Activated CD4-positive, alpha-beta T cell treated with anti-CD3 and anti-CD28 coated beads, Interleukin-2, amount 50 U/mL, for 1 hour (primary cell): ENCODE measurements at places on chromosomes 4 and X.

DNA sequence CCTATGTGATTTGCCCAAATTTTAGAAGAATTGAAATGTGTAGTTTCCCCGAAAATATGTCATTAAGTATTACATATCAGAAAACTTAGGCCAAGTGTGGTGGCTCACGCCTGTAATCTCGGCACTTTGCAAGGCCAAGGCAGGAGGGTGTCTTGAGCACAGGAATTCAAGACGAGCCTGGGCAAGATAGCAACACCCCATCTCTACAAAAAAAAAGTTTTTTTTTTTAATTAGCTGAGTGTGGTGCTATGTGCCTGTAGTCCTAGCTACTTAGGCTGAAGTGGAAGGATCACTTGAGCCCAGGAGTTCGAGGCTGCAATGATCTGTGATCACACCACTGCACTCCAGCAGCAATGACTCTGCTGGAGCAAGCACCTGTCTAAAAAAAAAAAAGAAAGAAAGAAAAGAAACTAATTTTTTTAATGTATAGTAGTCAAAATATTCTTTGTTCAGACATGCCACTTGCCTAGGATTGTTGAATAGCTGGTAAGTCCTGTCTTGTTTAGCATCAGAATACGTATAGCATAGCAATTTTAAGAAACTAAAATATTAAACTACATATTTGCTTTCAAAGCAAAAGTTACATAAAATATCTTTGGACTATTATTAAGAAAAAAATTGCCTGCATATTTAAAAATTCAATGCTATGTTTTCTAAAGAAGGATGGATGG, 40.1 kb upstream of the GAB1 start:
- DNase-seq, result no peak

GRCh38 chr4:154692304-154692818, 51.4 kb upstream of the LRAT start:
- no peak for DNase-seq

- DNase-seq, result no peak
These were observed 67.4 kb downstream of the IRF2 start for GRCh38 chr4:184406958-184407391.

- no peak for DNase-seq
These were observed 42.2 kb upstream of the HMGB3 start for GRCh38 chrX:150940844-150941495.

DNA sequence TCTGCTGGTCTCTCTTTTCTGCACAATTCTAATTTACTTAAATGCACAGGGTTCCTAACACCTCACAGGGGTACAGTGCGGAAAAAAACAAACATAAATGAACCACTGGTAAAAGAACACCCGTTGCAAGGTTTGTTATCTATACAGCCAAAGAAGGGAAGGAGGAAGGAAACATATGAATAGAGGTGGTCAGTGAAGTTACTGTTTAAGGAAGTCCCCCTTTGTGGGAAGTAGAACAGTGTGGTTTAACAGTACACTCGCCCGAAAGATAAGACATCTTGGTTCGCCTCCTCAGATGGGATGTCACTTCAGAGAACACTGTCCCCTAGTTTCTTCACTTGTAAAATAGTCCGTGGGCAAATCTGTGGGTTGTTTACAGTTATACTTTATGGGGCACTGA, 57.5 kb downstream of the TEC start:
- no peak for DNase-seq

DNA sequence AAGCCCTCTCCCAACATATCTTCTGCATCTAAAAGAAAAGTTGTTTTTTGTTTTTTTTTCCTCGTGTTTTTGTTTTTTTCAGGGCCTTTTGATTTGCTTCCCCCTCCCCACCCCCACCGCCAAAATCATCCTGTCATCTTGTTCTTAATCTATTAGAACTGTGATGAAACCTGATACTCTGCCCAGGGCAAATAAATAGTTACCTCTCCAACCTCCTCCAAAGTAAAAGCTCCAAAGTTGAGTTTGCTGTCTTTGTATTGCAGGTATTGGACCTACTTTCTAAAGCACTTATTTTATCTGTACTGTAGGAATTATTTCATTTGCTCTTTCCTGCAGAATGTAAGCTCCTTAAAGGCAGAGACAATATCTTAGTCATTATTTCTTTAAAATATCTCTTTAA, 172.9 kb downstream of the SOWAHB start:
- DNase-seq, result no peak

DNA sequence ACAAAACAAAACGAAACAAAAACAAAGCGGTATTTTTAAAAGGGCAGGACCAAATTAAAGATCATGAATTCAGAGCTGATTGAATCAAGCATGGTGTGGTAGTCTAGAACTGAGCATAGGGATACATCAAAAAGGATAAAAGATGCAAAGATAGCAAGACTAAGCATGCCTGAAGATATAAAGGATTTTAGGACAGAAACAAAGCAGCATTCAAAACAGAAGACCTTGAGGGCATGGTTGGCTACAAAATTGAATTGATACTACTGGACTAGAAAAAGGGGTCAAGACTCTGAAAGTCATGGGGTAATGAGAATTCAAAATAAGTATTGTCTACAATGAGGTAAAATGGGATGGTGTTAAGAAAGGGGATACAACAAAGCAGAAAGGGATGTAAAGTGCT, 41.6 kb downstream of the RAB33A start:
- no peak for DNase-seq

- DNase-seq, result no peak
These were observed 37.8 kb downstream of the WWC2 start for GRCh38 chr4:183136855-183137254.

DNA sequence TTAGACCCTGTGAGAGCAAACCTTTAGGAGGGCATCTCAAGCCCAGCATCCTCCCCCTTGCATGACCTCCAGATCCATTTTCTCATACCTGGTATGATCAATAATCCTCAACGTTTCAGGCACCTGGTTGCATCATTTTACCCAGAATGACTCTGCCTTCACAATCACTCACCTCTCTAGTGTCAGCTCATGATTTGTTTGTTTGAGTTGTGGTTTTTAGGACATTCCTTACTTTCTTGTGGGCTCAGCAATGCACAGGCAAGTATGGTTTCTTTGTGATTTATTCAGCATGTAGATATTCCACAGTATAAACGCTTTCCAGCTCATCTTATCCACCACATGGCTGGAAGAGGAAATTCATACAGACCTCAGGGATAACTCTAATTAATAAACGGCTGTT, 93.6 kb upstream of the CPEB2 start:
- DNase-seq, result no peak

- no peak for DNase-seq
These were observed 36.5 kb upstream of the TFDP3 start for GRCh38 chrX:133254666-133255065.

GRCh38 chr4:140256941-140257340, 103.0 kb upstream of the MAML3 start:
- no peak for DNase-seq

- no peak for DNase-seq
These were observed 24.6 kb upstream of the PDLIM3 start for GRCh38 chr4:185559915-185560281.

GRCh38 chr4:140037353-140038030, 116.5 kb downstream of the MAML3 start:
- no peak for DNase-seq

DNA sequence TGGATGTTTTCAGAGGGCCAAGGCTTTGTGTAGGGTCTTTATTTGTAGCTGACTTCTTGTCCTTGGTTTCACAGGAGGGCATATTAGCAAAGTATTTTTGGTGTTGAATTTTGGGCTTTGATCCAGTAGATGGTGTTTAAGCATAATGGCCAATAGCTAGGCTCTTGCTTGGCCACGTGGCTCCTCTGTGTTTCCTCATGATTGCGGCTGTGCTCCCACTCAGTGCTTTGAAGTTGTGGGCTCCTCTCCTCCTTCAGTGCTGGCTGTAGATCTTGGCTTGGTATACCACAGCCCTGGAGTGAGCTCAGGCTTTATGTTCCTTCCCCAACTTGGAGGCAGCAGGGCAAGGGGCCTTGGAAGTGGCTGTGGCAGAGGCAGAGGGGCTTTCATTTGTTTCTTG, 107.2 kb upstream of the CENPE start:
- DNase-seq, result no peak

GRCh38 chr4:43163101-43163792, 270.7 kb downstream of the GRXCR1 start:
- DNase-seq, result no peak

DNA sequence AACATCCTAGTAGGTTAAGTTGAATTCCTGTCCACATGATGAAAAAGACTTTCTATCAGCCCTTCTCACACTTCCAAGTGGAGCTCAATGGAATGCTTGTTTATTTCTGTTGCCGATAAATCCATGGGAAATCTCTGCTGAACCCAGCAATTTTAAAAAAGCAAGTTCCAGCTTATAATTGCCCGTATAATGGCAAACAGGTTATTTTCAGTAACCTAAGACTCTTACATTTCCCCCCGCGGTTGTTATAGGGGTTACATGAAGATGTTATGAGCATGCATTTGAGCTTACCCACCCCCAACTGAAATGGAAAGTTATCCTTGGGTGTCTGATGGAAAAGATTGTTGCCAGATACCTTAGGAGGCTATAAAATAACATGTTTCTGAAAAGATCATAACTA, 136.2 kb downstream of the PALLD start:
- no peak for DNase-seq

GRCh38 chr4:122583906-122584305, 37.0 kb downstream of the IL21 start:
- no peak for DNase-seq

DNA sequence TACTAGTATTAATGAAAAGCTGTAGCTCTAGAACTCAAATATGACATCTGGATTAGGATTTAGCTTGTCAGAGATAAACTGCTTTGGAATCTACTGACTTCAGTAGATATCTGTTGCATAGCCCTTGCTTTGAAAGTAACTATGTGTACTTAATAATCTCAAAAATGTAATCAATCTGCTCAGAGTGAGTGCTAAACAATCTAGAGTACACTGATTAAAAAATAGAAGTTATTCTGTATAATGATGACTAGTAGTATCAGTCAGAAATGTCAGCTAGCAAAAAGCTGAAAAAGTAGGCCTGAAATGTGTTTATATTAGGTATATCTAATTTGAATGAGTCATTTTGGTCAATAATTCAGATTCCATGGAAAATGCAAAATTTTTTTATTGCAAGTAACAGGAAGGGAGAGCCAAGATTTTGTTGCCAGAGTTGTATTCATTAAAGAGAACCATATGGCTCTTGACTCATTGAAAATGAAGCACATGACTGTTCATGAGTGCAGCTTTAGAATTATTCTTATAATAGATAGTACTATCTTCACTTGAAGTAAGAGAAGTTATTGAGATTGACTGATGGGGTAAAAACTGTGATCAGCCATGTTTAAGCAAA, 20.0 kb downstream of the CLCN3 start:
- no peak for DNase-seq

GRCh38 chr4:4912155-4912554, 52.7 kb downstream of the MSX1 start:
- DNase-seq, result no peak

DNA sequence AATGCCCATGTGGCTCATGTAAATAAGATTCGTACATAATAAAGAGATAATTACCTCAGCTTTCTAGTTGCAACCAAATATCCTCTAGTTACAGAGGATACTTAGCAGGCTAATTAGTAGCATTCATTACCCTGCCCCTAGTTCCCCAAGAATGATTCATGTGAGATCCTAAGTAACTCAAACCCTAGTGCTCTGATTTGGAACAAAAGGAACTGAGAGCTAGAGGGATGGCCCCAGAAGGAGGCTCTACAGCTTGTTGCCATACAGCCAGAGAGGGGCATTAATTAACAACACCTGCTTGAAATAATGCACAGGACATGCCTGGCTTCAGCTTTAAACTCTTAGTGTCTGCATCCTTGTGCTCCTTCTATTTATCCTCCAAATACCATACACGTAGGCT, 32.6 kb upstream of the CBR4 start:
- no peak for DNase-seq

- DNase-seq, result no peak
These were observed 8.8 kb upstream of the NKX1-1 start for GRCh38 chr4:1414831-1415680.

- no peak for DNase-seq
These were observed 38.6 kb downstream of the COL4A6 start for GRCh38 chrX:108399418-108400165.

DNA sequence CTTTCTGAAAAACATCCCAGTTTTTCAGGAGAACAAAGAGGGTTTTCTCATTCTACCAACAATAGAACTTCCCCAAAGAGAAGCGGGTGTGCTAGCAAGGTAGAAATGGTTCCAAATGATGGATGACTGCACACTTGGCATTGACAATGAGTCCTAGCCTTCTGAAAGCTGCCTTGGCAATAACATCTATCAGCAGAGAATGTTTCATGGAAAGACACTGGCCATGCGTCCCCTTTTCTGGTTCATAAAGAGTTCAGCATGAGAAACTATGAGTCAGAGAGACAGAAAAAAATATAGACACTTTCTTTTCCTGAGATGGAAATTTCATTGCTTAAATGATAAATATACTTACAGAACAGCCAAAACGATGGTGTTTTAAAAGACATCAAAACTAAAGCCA, 236.9 kb upstream of the PRKX start:
- DNase-seq, result no peak

- DNase-seq, result no peak
These were observed 48.3 kb downstream of the CLCN5 start for GRCh38 chrX:49970674-49971073.

- no peak for DNase-seq
These were observed 157.3 kb upstream of the TET2 start for GRCh38 chr4:104989371-104989770.

DNA sequence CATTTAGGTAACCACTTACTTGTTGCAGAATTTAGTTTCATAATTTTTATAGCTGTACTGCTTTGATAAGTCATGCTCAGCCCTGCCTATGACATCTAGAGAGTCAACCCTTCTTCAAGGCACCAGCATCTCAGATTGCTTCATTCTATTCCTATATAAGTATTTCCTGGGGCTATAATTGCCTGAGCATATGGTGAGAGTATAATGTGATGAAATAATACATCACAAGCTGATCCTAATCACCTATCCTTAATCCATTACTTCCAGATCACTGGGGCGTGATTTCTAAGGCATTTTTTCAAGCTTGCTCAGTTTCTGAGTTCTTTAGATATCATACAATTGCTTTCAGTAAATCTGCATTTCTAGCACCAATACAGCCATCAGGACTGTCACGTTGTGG, 200.0 kb upstream of the NPY2R start:
- no peak for DNase-seq

GRCh38 chr4:78343682-78344081, 207.9 kb upstream of the ANXA3 start:
- DNase-seq, result no peak

GRCh38 chrX:68834371-68835103, 5.7 kb downstream of the EFNB1 start:
- DNase-seq, result no peak

DNA sequence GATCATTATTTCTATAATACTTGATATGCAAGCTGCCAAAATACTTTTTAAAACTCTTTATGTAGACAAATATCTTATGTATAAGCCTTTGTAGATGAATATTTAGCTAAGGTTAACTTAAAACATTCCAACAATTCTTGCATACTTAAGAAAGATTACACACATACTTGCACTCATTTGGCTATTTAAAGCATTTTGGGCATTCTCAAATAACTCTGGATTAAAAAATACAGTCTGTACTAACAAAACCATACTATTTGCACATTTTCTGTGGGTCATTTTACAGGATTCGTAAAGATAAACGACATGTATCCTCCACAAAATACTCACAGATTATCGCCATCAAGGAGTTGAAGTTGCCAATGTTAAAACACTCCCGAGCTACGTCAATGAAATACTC, 26.5 kb downstream of the RASGEF1B start:
- DNase-seq, result no peak

- no peak for DNase-seq
These were observed 7.0 kb upstream of the BMP3 start for GRCh38 chr4:81023484-81023883.
